A549 treated with ZK216348 at 1 μM for 4 hours (cell line): ENCODE measurements at places on chromosomes 4 and X. TPM values are rescaled to one million over a fixed set of nuclear protein-coding genes. Genes with fewer than 3 reads are reported as not detected.

The FAM50A gene
- total RNA-seq, result 99.3 to 131 TPM (median 117 TPM) in 5 replicates

The GYPA gene
- not detected in 5 replicates for total RNA-seq

The RHOXF2B gene
- total RNA-seq, result not detected in 5 replicates

The DDX53 gene
- total RNA-seq, result not detected in 5 replicates

The SYNPO2 gene
- 0.98 to 1.7 TPM (median 1.1 TPM) in 5 replicates for total RNA-seq

The POU4F2 gene
- total RNA-seq, result not detected in 5 replicates

The SHOX gene
- not detected in 5 replicates for total RNA-seq

The ADGRG2 gene
- total RNA-seq, result 6.9 to 10.2 TPM (median 8.5 TPM) in 5 replicates

The RBMXL3 gene
- total RNA-seq, result not detected in 5 replicates

The MAGEA12 gene
- 0.11 to 0.13 TPM (median 0.12 TPM) in 3 of 5 replicates, not detected in the others for total RNA-seq

The ERVMER34-1 gene
- 0.28 to 0.60 TPM (median 0.51 TPM) in 5 replicates for total RNA-seq

The PDHA1 gene
- 238 to 292 TPM (median 283 TPM) in 5 replicates for total RNA-seq
